ENCODE measurements at places on chromosomes 2 and 18.

- DNase-seq: no peak
Observed at GRCh38 chr2:171225302-171225980, 64.7 kb upstream of the TLK1 start.

DNA sequence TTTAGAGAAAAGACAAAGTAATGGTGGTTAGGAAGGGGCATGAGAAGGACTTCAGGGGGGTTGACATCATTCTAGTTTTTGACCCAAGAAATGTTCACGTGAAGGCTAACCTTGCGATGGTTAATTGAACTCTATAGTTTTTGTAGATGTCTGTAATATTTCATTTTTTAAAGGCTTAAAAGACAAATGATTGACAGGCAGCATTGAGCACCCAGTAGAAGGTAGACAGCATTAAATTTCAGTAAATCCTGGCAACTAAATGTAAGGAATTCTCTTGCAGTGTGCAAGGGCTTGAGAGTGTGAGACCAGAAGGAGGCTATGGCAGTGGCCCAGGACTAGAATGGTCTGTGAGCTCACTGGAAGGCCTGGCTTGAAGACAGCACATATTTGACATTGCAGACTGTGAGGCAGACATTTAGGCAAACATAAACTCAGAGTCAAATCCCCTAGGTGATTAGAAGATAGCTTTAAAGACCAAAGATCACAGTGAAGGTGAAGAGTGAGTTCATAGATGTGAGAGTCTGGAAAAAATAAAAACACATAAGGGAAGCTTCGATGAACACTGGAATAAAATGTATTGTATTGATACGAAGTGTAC is 100.1 kb upstream of the MAP4K4 start:
- no peak for DNase-seq

GRCh38 chr2:12047761-12048160 is 301.3 kb downstream of the LPIN1 start:
- no peak for DNase-seq

DNA sequence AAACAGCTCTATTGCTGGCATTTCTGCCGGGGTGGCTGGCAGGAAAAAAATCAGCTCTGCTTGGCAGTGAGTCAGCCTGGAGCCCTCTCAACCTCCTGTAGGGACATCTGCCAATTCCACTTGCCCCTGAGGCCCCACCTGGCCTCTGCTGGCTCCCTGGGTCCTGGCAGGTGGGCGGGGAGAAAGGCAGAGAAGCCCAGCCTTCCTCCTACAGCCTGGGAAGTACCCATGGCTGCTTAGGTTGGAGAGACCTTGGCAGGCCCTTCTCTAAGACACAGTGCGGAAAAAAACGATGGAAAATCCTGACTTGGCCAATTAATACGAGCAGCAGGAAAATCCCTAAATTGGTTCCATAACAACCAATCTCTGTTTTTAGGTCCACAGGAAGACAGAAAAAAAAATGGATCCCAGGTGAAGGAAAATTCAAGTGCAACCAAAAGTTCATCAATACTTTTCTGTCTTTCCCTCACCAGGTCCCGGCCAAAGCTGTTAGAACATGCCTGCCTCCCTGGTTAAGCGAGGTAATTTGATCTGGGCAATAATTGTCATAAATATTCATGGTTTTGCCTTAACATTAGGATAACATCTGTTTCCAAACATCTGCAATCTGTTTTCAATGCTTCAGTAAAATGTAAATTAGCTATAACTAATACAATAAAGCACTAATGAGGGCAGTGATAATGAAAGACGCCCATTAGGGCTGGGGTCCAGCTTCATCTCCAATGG is 245.9 kb downstream of the TFCP2L1 start:
- DNase-seq: no peak

DNA sequence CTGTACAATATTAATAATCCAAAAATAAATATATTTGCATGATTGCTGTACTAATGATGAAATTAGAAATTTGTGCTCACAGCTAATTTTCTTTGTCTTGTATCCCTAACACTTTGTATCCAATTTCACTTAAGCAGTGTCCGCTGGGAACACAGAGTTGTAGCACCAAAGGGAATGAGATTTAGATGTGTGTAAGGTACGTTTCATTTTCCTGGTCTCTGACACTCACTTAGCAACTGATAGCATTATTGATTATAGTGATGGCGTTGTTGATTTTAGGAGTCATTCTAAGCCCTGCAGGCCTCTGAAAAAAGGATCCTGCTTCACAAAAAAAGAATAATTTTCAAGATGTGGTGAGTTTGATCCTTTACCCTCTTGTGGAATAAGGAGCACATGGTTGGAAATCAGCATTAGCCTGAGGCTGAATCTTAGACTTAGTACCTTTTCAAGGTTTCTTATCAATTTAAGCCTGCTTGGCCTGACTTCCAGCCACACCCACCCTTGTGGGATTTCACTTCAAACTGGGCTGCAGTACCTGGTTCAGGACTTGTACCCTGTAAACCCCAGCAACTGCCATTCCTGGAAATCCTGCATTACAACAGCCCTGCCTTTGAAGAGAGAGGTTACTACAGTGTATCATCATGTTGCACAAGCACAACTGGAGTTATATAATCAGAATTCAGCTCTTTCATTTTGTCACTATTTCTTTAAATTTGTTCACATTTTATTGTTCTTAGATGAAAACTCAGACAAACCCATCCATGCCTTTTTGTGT is 116.2 kb downstream of the RND3 start:
- no peak for DNase-seq

DNA sequence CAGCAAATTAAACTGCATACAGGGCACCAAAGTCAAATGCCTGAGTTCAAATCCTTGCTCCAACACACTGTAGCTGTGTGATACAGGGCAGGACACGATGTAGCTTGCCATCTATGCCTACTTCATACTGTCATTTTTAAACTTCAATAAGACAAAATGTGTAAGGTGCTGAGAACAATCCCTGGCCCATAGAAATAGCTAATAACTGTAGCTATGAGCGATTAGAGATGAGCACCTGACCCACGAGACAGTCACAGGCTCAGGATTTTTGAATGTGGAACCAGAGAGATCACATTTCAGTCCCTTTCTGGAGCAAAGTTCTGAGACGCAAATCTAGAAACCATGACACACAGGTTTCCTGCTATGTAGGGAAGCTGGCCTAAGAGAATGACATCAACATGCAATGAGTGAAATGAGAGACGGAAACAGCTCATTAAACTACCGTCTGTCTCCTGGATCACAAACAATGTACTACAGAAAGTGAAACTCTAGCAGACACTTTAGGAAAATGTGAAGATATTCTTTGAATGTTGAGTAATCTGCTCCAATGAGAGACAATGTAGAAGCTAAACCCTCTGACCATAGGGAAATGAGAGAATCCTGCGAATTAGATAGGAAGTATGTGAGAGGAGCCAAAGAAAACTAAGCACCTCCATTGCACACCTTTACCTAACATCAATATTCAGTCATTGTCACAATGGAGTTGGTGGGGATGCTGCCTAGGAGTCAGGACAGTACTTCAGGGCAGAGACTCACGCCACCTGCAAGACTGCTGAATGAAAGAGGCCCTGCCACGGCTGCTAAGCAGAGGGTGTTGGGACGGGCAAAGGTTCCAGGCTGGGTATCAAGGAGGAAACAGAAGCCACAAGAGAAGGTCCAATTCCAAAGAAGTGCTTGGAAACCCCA is 25.5 kb downstream of the B4GALT6 start:
- DNase-seq: no peak

GRCh38 chr2:216549926-216550690 is 51.5 kb downstream of the RPL37A start:
- DNase-seq: peak; percentile 63

- no peak for DNase-seq
Observed at GRCh38 chr2:157363612-157364101, 38.0 kb upstream of the ERMN start.

DNA sequence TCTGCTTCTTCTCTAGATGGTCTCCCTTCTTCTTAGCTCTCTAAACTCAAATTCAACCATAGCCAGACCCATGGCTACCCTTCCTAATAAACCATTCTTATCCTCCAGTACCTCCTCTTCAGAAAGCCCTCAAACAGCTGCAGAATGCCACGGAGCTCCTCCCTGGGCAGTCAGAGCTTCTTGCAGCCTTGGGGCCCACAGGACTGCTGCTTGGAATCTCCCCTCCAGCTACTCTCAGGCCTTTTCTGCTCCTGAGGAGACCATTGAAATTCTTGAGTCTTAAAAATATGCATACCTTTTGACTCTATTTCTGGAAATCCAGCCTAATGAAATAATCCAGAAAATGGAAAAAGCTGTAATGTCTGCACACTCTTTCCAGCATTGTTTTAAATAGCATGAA is 30.7 kb downstream of the EFR3B start:
- no peak for DNase-seq

- DNase-seq: no peak
Observed at GRCh38 chr2:160022162-160022561, 40.3 kb downstream of the PLA2R1 start.

GRCh38 chr18:79919089-79919488 is 32.4 kb downstream of the SLC66A2 start:
- DNase-seq: no peak

DNA sequence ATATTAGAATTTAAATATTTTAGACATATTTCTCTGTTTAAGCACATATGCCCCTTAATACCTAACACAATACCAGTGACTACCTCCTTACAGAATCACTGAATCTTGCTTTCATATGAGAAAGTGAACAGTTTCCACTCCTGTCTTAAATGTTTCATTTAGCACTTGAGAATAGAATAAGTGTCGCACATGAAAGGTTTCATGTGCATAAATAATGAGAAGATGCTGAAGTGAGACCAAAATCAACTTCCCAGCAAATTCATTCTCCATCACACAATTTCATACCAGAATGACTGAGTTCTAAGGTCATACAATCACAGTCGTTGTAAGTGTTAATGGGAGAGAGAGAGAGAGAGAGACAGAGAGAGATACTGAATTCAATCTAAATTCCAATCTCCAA is 51.2 kb downstream of the ATIC start:
- no peak for DNase-seq

GRCh38 chr2:34103437-34103836 is 504.3 kb upstream of the FAM98A start:
- no peak for DNase-seq

GRCh38 chr2:19073522-19073921 is 284.9 kb downstream of the OSR1 start:
- DNase-seq: peak; percentile 45

- no peak for DNase-seq
Observed at GRCh38 chr18:21799721-21800120, 59.1 kb downstream of the MIB1 start.

GRCh38 chr2:65031341-65032018 is 24.7 kb upstream of the CEP68 start:
- peak; percentile 39 for DNase-seq

- DNase-seq: peak; percentile 45
Observed at GRCh38 chr2:20080428-20080827, 29.0 kb upstream of the LAPTM4A start.

DNA sequence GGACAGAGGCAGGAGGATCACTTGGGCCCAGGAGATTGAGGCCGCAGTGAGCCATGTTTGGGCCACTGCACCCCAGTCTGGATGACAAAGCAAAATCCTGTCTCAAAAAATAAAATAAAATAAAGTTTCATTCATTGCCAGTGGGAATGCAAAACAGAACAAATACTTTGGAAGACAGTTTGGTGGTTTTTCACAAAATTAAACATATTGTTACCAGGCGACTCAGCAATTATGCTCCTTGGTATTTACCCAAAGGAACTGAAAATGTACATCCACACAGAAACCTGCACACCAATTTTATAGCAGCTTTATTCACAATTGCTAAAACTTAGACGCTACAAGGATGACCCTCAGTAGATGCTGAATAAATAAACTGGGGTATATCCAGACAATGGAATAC is 35.8 kb downstream of the FOSL2 start:
- DNase-seq: no peak

DNA sequence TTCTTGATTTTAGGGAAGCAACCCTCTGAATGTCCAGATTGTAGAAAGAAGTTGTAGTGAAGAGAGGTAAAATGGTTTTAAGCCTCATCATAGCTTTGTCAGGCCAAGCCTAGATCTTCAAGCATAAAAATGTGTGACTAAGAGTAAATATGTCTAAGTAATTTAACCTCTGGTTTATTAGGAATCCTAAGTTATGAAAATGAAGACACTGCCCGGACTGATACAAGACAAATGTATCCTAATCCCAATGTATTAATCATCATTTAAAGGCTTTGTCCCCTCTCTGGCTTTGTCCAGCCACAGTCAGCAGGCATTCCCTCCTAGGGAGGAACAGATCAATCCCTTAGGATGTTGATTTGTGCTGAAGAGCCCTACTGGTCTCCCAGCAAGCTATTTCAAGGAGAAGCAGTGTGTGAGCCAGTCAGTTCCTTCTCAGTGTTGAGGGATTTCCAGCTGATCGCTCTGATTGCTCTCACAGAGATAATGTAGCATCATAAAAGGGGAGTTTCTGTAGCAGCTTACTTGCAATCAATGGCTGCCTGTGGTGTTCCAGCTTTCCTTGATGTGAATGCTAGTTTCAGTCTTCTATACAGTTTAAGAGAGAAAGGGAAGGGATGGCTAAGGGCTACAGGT is 796.1 kb downstream of the EPHA4 start:
- peak; percentile 68 for DNase-seq

- no peak for DNase-seq
Observed at GRCh38 chr18:55501982-55502710, 85.8 kb downstream of the TCF4 start.

- no peak for DNase-seq
Observed at GRCh38 chr2:26459991-26460612, 17.8 kb downstream of the OTOF start.

DNA sequence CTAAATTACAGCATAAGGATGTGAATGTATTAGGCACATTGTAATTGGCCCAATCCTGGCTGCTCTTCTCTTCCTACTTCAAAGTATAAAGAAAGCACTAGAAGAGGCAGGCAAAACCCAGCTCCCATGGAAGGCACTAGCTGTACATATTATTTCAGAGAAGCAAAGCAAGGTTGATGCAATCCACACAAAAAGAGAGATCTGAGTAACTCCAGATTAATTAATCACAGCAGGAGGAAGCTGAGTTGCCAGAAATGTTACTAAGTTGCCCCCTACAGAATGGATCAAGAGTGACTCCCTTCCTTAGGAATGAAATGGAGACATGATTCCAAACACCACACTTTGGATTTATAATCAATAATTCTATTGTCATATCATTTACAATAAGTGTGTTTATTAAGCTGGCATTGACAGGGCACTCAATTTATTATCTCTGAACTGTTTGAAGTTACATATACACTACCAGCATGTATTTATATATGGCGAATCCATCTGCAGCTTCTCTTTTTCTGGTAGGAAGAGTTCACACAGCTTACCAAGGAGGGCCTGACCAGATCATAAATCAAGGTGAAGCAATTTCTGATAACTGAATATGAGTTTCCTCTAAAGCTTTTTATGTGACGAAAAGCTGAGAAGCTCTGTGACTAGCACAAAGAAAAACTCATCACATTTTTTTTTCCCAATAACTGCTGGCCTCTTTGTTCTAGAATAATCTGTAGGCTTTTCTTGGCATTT is 393.1 kb upstream of the LYPD1 start:
- DNase-seq: no peak

All from neural progenitor cell (in vitro differentiated cells).